ENCODE measurements at places on chromosomes 7 and 10.

- DNase-seq = no peak
Measured at GRCh38 chr10:133142523-133143199, 17.4 kb upstream of the KNDC1 start.

DNA sequence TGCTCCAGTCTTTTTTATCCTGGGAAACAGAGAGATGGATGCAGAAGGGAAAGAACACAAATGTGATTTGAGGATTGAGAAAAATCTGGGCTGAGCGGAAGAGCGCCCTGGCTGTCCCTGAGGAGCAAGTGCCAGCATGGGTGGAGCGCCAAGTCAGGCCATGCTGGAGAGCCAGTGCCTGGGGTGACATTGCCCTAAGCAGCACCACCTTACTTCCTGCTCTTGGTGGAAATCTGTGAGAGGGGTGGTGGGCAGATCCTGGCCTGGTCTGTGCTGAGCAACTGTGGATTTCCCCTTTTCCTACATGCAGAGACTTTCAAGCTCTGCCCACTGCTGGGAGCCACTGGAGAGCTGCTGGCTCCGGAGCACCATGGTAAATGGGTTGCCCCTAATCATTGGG is 36.9 kb downstream of the DDIT4 start:
- DNase-seq = no peak

DNA sequence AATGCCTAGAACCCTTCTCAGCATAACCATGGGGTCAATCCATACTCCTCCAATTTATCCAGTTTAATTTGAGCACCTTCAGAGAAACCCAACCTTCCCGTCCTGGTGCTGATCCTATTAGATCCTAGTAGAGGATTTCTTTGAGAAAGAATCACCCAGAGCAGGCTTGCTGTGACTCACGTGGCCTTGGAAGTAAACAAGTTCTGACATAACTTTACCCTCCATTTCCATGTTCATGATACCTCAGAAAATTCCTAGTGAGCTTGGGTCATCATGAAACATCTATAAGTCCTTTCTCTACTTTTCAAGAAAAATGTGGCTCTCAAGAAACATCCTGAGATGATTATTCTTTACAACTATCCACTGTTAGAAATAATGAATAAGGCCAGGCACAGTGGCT is 71.7 kb downstream of the PRLHR start:
- no peak for DNase-seq

DNA sequence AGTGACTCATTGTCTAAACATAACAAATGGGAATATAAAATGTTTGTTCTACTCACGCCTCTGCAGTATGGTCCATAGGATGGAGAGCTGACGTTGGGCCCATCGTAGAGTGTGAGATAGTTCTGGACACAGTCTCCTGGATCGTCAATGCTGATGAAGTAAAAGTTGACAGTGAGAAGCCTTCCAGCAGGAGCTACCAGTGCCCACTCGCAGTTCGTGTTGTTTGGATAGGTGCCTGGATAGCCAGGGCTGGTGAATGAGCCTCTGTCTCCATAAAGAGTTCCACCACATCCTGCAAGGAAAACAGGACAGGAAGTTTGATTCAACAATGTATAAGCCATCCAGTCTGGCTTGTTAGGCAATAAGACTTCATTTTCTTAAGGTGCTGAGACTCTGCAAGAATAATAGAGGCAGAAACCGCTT is 79.6 kb downstream of the OR13A1 start:
- DNase-seq = no peak

DNA sequence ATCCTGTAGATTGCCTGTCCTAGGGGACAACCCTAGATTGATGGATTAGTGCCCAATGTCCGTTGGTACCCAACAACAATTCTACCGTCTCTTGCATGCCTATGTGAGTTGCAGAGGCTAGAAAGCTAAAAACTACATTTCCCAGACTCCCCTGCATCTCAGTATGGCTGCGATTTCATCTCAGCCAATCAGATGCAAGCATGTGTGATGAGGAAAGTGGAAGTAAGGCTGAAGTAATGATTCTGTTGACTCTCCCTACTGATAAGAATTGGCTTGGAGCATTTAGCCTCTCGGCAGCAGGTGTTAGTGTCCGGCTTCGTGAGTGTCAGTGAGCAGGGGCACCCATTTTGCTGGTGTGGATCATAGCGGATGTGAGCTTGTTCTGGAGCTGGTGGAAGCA is 171.9 kb downstream of the FGFR2 start:
- DNase-seq = no peak

DNA sequence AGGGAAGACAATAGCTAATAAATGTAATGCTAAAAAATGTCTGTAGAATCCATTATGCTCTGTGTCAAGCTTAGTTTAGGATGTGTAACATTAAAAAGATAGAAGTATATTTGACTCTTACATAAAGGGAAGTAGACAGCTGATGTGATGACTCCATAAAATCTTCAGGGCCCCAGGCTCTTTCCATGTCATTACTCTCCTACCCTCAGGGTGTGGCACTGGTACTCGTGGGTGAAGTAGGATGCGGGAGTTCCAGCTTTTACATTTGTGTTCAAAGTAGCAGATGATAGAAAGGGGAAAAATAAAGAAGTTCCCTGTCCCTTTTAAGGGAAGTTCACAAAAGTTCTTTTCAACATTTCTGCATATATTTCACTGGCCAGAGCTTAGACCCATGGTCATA is 157.1 kb downstream of the TSPAN12 start:
- no peak for DNase-seq

- no peak for DNase-seq
Measured at GRCh38 chr10:18142151-18142550, 1.9 kb downstream of the CACNB2 start.

DNA sequence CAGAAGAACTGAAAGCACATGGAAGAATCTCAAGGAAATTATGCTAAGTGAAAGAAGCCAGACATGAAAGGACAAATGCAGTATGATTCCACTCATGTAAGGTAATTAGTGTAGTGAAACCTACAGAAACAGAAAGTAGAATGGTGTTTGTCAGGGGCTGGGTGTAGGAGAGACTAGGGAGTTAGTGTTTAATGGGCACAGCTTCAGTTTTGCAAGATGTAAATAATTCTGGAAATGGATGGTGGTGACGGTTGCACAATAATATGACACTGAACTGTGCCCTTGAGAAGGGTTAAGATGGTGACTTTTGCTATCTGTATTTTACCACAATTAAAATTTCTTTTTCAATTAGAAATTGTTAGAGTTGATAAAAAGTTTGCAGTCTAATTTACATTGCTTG is 157.3 kb upstream of the ADCY1 start:
- no peak for DNase-seq

- DNase-seq = no peak
Measured at GRCh38 chr10:119139464-119140067, 25.9 kb downstream of the SFXN4 start.

- DNase-seq = no peak
Measured at GRCh38 chr7:131931370-131931769, 374.9 kb upstream of the PODXL start.

DNA sequence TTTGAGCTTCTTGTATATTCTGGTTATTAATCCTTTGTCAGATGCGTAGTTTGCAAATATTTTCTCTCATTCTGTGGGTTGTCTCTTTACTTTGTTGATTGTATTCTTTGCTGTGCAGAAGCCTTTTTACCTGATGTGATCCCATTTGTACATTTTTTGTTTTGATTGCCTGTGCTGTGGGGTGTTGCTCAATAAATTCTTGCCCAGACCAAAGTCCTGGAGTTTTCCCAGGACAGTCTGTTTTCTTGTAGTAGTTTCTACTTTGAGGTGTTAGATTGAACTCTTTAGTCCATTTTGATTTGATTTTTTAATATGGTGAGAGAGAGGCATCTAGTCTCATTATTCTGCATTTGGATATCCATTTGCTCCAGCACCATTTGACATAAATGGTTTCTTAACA is 588.7 kb upstream of the MBL2 start:
- DNase-seq = no peak

GRCh38 chr7:24576171-24577025 is 3.1 kb downstream of the PALS2 start:
- peak; percentile 37 for DNase-seq

- DNase-seq = no peak
Measured at GRCh38 chr7:55202150-55202913, 162.8 kb upstream of the LANCL2 start.

DNA sequence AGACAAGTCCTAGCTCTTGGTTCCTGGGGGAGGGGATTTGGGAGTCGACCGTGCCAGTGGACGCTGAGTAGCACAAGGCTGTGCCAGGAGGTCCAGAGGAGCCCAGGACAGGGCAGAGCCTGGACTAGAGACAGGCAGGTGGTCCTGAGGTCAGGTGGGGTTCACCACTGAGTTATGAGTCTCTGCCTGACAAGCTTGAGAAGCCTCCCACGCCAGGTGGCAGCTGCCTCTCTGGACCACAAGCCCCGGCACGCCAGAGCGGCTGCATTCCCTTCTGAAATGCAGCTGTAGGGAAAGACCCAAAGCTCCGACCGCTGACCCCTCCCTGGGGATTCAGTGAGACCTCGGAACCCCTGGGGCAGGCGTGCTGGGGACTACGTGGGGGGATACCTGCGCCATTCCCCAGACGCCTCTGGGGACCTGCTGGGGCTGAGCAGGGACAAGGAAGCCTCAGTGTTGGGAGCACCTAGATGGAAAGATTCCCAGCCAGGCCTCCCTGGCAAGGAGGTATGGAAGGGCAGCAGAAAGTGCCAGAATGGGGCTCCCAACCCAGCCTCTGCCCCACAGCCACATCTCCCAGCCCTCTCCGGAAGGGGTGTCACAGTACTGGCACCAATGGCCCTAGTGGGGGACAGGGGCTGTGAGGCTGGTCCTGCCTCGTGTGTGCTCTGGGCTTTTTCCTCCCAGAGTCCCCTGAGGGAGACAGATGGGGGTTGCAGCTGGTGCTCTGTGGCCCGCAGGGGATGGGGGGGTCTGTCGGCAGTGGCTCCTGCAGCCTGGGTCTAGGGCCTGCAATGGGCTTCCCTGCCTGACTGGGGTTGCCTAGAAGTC is 29.0 kb downstream of the PDGFA start:
- DNase-seq = no peak

- no peak for DNase-seq
Measured at GRCh38 chr7:130875901-130876300, 141.9 kb upstream of the KLF14 start.

- no peak for DNase-seq
Measured at GRCh38 chr7:106418526-106418925, 133.7 kb upstream of the NAMPT start.

DNA sequence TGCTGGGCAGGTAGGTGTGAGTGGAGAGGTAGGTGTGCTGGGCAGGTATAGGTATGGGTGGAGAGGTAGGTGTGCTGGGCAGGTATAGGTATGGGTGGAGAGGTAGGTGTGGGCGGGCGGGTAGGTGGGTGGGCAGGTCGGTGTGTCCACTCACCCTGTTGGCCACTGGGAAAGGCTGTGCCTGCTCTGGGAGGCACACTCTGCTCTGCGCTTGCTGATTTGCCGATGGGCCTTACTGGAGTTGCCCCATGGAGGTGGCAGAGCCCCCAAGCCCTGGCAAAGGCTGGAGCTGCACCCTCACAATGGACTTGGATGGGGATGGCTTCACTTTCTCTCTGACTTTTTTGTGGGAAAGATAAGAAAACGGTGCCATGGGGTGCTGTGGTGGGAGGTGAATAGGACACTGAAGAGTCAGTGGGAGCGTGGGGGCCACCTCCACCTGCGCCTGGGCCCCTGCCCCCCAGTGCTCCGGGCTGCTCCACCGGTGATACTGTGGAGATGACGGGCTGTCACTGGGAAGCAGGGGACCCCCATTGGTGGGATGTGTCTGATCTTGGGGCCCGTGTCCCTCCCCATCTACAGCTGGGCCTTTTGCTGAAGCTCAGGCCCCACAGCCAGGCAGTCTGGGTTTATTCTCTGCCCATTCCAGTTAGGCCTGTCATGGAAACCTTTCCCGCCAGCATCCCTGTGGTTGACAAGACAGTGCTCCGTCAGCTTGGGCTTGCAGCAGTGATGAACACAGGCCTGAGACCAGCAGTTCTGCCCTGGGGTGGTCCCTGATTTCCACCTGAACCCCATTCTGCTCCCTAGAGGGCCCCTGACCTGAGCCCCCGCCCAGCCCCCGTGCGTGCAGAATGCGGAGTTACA is 75.0 kb downstream of the NKX6-2 start:
- no peak for DNase-seq

Data from NCI-H1092 (cell line).